Activated naive CD4-positive, alpha-beta T cell treated with anti-CD3 and anti-CD28 coated beads, Interleukin-2, amount 10 ng/mL, durations not matched to agents 7 days and 5 days (primary cell): ENCODE measurements at places on chromosomes 11 and 22.
A peak's percentile ranks its signal among the peaks of the same experiment; 100 is the strongest.

- H3K27me3 ChIP-seq: peaks cover 66% of the 10 kb centered on the region
- H3K4me3 ChIP-seq: no peak overlapping the region
- no peak overlapping the region for H3K27ac ChIP-seq
Observed at GRCh38 chr22:50676180-50676636, 3.6 kb downstream of the SHANK3 start.

GRCh38 chr11:128724891-128725611 is 31.2 kb downstream of the FLI1 start:
- DNase-seq: no peak
- peak overlapping the region; percentile 76 for H3K4me3 ChIP-seq
- H3K27ac ChIP-seq: peak overlapping the region; percentile 97
- no peaks in the 10 kb centered on the region for H3K27me3 ChIP-seq

DNA sequence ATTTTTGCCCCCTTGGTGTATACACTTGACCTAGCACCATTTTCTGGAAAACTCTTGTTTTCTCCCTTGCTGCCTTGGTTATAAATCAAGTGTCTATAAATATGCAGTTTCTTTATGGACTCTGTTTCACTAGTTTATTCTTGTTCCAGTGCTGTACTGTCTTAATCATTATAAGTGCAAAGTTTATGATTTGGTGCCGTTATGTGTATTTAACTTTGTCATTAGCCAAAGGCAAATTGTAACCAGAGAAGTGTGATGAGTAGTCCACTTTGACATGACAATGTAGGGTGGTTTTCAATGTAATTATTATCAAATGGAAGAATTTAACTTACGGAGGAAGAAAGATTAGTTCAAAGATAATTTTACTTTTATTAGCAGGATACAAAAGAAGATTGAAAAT is 40.3 kb downstream of the SPECC1L start:
- H3K27me3 ChIP-seq: no peaks in the 10 kb centered on the region
- no peak for DNase-seq
- peaks cover 50% of the 10 kb centered on the region for H3K36me3 ChIP-seq

DNA sequence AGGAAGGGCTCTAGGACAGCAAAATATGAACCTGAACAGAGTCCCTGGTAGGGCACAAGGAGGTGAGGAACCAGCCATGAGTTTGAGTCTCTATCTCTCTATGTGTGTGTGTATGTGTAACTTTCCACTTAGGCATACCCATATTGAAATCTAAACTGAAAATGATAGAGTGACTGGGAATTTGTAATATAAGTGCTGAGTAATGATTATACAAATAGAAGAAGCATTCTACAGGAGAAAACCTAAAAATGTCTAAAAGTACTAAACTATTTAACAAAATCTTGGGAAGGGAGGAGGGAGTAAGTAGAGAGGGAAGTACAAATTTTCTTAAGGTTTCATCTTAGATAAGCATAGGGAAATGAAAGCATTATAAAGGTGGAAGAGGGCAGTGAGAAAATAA is 97.1 kb upstream of the ZC3H12C start:
- H3K4me1 ChIP-seq: no peaks in the 10 kb centered on the region
- no peak overlapping the region for H3K27ac ChIP-seq
- no peaks in the 10 kb centered on the region for H3K36me3 ChIP-seq
- peaks cover 3% of the 10 kb centered on the region for H3K27me3 ChIP-seq

- no peak overlapping the region for H3K4me3 ChIP-seq
- H3K36me3 ChIP-seq: no peaks in the 10 kb centered on the region
- no peaks in the 10 kb centered on the region for H3K4me1 ChIP-seq
- H3K27me3 ChIP-seq: peaks cover 41% of the 10 kb centered on the region
- H3K27ac ChIP-seq: no peak overlapping the region
Observed at GRCh38 chr11:44421090-44421675, 111.2 kb upstream of the ALX4 start.

DNA sequence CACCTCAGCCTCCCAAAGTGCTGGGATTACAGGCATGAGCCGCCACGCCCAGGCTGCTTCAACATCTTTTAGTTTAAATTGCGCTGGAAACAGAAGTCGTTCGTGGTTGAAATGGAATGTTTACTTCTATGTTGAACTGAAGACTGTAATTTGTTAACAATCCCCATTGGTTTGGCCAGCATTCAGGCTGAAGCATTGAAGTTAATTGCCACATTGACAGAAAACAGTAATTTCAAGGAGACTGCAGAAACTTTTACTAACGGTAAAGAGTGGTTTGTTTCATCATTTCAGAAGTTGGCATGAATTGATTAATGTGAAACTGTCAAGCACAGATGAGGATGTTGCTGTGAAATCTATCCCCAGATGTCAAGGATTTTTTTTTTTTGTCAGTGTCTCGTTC is 14.2 kb downstream of the AP5B1 start:
- H3K4me1 ChIP-seq: peaks cover 3% of the 10 kb centered on the region
- peaks cover 9% of the 10 kb centered on the region for H3K27me3 ChIP-seq
- no peak overlapping the region for H3K4me3 ChIP-seq
- DNase-seq: no peak

DNA sequence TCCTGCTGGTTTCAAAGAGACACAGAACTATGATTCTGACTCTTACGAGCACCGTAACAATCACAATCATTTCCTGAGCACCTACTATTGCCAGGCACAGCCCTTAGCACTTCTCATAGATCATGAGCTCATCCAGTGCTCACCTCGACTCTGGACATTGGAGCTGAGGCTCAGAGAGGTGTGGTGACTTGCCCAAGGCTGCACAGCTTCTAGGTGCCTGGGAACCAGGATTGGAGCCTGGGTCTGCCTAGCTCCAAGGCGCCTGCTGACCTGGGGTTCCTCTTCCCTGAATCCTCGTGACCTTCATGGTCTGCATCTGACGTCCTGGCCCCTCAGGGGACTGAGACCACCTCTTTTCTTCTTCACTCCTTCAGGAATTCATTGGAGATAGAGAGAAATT is 50.6 kb upstream of the CRYBB3 start:
- no peaks in the 10 kb centered on the region for H3K36me3 ChIP-seq
- H3K4me1 ChIP-seq: no peaks in the 10 kb centered on the region
- H3K27ac ChIP-seq: no peak overlapping the region
- DNase-seq: no peak
